NCI-H2107 (cell line): ENCODE measurements at places on chromosomes 16 and 17.

GRCh38 chr16:86986809-86987487, 330.2 kb downstream of the C16orf95 start:
- DNase-seq, result no peak

GRCh38 chr16:86939609-86940008, 361.3 kb downstream of the FOXL1 start:
- no peak for DNase-seq

DNA sequence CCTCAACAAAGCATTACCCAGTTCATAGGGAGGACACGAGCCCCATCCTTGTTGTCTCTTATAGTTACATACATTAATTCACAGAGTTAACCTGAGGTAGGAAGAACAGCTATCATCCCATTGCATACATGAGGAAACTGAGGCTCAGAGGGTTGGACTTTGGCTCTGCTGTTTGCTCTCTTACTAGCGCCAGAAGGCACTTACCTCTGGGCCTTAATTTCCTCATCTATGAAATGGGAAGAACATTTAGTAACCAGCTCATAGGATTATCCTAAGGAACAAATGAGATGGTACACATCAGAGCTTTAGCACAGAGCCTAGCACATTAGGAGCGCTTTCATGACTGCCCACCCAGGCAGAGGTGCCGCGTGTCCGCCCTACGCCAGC, 27.6 kb downstream of the NEUROD2 start:
- DNase-seq, result no peak

- DNase-seq, result peak; percentile 48
Measured at GRCh38 chr17:64005734-64006167, 7.6 kb downstream of the PRR29 start.

GRCh38 chr17:78058001-78058400, 70.6 kb downstream of the TMC6 start:
- no peak for DNase-seq

GRCh38 chr17:8494506-8495111, 58.9 kb downstream of the NDEL1 start:
- DNase-seq, result no peak

- DNase-seq, result peak; percentile 27
Measured at GRCh38 chr16:12455287-12455798, 348.3 kb downstream of the CPPED1 start.

GRCh38 chr17:19874256-19874655, 6.5 kb upstream of the ULK2 start:
- DNase-seq, result no peak

GRCh38 chr17:31226950-31227349, 70.1 kb downstream of the OMG start:
- no peak for DNase-seq

GRCh38 chr17:6551356-6551755, 5.0 kb downstream of the PITPNM3 start:
- DNase-seq, result no peak

DNA sequence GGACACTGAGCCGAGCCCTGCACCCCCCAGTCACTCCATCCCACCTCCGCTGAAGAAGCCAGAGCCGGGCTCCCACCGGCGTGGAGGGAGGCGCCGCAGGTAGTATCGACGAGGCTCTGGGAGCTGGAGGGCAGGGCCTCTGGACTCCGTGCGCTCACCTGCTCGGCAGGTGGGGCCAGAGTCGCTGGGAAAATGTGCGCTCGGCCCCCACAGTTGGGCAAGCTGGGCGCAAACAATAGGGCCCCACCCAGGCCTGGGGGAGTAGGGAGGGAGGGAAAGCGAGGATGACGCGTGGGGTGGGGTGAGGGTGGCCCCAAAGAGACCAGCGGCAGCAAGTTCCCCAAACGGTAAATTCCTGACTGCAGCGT, 668 bp downstream of the JUP start:
- DNase-seq, result no peak

- no peak for DNase-seq
Measured at GRCh38 chr17:78919861-78920450, 5.2 kb downstream of the TIMP2 start.

GRCh38 chr16:87533061-87533460, 40.2 kb upstream of the ZCCHC14 start:
- DNase-seq, result no peak

GRCh38 chr16:4696905-4697847, 3.8 kb downstream of the NUDT16L1 start:
- DNase-seq, result no peak

DNA sequence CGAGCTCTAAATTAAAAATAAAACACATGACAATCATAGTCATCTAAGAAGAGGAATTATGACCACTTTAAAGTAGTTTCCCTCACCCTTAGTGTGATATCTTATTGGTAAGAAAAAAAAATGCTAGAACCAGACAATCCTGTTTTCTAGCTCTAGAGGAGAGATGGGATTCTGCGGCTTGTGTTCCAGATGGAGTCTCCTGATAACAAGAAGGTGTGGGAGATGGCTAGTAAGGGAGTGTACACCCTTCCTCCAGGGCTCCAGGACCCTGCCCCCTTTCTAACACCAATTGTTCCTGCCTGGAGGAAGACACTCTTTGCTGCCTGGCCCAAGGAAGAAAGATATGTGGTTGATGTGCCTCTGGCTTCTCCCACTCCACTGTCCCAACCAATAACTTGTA, 68.8 kb upstream of the FBXO47 start:
- DNase-seq, result no peak

DNA sequence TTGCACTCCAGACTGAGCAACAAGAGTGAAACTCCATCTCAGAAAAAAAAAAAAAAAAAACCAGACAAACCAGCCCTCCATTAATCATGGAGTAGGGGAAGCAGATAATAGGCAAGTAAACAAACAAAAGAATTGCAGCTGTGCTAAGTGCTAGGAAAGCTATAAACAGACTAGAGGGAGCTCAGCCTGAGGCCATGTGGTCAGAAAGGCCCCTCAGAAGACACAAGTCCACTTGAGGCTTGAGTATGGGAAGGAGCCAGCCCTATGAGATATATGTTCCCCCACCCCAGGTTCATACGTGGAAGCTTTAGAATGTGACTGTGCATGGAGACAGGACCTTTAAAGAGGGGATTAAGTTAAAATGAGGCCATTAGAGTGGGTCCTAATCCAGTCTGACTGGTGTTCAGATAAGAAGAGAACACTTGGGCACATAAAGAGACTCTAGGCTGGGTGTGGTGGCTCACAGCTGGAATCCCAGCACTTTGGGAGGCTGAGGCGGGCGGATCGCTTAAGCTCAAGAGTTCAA, 132.6 kb upstream of the NOL11 start:
- DNase-seq, result no peak

GRCh38 chr16:3640207-3640606, 14.3 kb upstream of the DNASE1 start:
- DNase-seq, result no peak

DNA sequence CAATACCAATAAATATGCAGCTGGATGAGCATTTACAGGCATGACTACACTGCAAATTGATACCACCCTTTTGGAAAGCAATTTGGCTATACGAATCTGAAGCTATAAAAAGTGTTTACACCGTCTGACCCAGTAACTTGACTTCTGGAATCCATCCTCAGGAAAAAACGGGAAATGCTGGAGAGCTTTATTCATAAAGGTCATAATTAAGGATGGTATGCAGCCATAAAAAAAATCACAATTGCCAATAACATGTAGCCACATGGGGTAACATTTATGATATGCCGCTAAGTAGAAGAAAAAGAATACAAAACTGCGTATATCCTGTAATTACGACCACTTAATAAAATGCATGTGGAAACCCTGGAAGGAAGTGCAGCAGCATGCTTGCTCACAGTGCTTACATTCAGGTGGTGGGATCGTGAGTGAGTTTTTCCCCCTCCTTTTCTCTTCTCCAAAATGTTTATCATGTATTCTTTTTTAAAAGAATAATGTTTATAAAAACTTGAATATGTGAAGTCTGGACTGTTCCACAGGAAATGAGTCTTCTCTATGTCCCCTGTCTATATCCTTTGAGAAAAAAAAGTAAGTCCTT, 34.2 kb downstream of the COPRS start:
- DNase-seq, result no peak
